ENCODE measurements at places on chromosomes 16 and 17.

DNA sequence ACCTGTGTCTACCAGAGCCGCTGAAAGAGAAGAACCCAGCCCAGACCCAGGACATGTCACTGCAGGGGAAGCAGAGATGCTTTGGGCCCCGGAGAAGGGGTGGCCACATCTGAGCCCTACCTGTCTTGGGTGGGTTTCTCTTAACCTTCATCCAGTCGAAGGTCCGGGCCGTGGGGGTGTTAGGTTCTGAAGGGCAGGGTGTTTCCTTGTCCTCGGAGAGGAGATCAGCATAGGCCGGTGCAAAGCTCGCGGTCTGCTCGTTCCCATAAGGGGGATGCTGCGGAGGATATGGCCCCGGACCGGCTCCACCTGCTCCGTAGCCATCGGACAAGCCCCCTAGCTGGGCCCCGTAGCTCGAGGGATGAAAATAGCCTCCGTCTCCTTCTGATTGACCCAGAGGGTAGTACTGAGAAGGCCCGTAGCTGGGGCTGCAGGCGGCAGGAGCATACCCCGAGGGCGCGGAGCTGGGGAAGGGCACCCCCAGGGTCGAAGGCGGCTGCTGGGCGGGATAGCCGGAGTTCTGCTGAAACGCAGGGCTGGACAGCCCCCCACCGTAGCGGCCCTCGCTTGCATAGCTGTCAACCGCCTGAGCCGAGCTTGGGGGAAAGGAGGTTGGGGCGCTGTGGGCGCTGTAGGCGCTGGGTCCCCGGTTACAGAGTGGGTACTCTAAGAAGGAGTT lies 464 bp downstream of the HOXB1 start:
- no peaks in the 10 kb centered on the region for H3K36me3 ChIP-seq
- no peak overlapping the region for H3K4me3 ChIP-seq
- H3K27me3 ChIP-seq = no peaks in the 10 kb centered on the region
- DNase-seq = no peak

DNA sequence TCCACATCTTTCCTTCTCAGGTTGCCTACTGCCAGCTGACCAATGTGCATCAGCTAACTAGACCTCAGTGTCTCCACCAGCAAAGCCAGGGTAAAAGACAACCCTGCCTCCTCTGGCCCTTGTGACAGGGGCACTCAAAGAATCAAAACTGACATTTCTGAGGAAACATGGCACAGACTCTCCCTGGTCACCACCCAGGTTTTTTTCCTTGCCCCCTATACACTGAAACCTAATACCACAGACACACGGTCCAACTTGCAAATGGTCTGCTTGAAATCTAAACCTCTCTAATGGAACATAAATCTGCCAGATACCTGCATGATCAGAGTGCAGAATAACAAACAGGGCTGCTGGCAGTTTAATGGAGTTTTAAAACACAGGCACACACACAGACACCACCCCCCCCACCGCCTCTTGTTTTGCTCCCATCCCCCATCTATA lies 19.5 kb upstream of the CORO6 start:
- H3K27ac ChIP-seq = no peak overlapping the region
- peaks cover 43% of the 10 kb centered on the region for H3K4me1 ChIP-seq
- no peaks in the 10 kb centered on the region for H3K27me3 ChIP-seq
- no peak overlapping the region for H3K4me3 ChIP-seq
- DNase-seq = no peak
- no peaks in the 10 kb centered on the region for H3K36me3 ChIP-seq

DNA sequence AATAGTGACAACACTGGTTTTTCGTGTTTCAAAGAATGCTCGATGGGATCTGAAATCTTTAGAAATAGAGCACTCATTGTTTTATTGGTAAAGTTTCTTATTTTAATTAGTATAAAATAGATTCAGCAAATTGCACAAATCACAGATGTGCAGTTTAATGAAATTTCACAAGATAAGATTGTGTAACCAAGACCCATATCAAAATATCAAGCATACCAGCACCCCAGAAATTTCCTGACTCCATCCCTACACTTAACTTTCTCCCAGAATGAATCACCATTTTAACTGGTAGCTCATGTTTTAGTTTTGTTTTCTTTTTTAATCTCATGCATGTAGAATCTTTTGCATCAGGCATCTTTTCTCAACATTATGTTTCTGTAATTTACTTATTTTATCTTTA lies 185.9 kb downstream of the KCNJ2 start:
- H3K27ac ChIP-seq = no peak overlapping the region
- no peaks in the 10 kb centered on the region for H3K27me3 ChIP-seq
- DNase-seq = no peak
- H3K4me3 ChIP-seq = no peak overlapping the region
- H3K4me1 ChIP-seq = no peaks in the 10 kb centered on the region
- H3K36me3 ChIP-seq = no peaks in the 10 kb centered on the region

- no peak overlapping the region for H3K4me3 ChIP-seq
- no peaks in the 10 kb centered on the region for H3K27me3 ChIP-seq
- H3K4me1 ChIP-seq = no peaks in the 10 kb centered on the region
- no peak overlapping the region for H3K27ac ChIP-seq
- H3K36me3 ChIP-seq = no peaks in the 10 kb centered on the region
Observed at GRCh38 chr16:47236716-47237115, 93.0 kb upstream of the NETO2 start.

DNA sequence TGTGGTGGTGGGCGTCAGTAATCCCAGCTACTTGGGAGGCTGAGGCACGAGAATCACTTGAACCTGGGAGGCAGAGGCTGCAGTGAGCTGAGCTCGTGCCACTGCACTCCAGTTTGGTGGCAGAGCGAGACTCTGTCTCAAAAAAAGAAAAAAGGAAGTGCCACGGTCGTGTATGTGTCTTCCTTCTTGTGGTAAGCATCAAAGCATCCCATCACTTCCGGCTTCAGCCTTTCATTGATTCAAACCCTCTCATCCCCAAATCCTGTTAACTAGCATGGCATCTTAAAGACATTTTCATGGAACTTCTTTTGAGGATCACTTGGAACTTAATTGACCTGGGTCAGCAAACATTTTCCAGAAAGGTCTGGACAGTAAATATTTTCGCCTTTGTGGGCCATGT lies 126.2 kb downstream of the CPPED1 start:
- H3K27me3 ChIP-seq = no peaks in the 10 kb centered on the region
- no peak for DNase-seq

- no peaks in the 10 kb centered on the region for H3K36me3 ChIP-seq
- DNase-seq = peak; percentile 91
- peaks cover 40% of the 10 kb centered on the region for H3K4me1 ChIP-seq
- no peaks in the 10 kb centered on the region for H3K27me3 ChIP-seq
- H3K27ac ChIP-seq = peak overlapping the region; percentile 73
- H3K4me3 ChIP-seq = peak overlapping the region; percentile 0
Observed at GRCh38 chr17:15431196-15431595, 36.2 kb downstream of the CDRT4 start.

DNA sequence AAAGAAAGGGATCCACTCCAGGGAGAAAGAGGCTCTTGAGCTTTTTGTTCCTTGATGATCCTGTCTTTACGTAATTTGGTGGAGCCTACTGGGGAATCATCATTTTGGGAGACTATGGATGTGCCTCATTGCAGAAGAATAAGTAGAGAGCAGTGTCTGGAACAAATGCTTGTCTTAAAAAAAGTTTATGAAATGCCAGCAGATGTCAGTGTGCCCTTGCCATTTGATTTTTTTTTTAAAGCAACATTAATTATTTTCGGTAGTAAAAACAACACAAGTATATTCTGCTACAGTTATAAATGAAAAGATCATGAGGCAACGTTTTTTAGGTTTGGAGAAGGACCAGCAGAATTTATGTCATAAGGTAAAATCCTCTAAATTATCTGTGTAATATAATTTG lies 934.8 kb upstream of the EEF2KMT start:
- H3K36me3 ChIP-seq = no peaks in the 10 kb centered on the region
- no peaks in the 10 kb centered on the region for H3K27me3 ChIP-seq

GRCh38 chr16:72094266-72094610 lies 591 bp downstream of the DHX38 start:
- H3K27ac ChIP-seq = peak overlapping the region; percentile 77
- peak; percentile 11 for DNase-seq
- H3K36me3 ChIP-seq = peaks cover 12% of the 10 kb centered on the region
- no peaks in the 10 kb centered on the region for H3K27me3 ChIP-seq
- H3K4me1 ChIP-seq = 0 out of 2 replicates have a peak, but pooled peaks cover 3% of the 10 kb centered on the region

GRCh38 chr16:2776500-2777139 lies 460 bp downstream of the ELOB start:
- peak overlapping the region; percentile 48 for H3K27ac ChIP-seq
- peak overlapping the region; percentile 94 for H3K4me3 ChIP-seq
- H3K36me3 ChIP-seq = peaks cover 17% of the 10 kb centered on the region
- DNase-seq = peak; percentile 29
- H3K27me3 ChIP-seq = no peaks in the 10 kb centered on the region

GRCh38 chr16:84379709-84380362 lies 11.5 kb downstream of the ATP2C2 start:
- DNase-seq = no peak
- no peak overlapping the region for H3K27ac ChIP-seq
- no peaks in the 10 kb centered on the region for H3K36me3 ChIP-seq
- no peaks in the 10 kb centered on the region for H3K27me3 ChIP-seq
- no peak overlapping the region for H3K4me3 ChIP-seq

- H3K27ac ChIP-seq = no peak overlapping the region
- DNase-seq = no peak
- H3K4me1 ChIP-seq = peaks cover 18% of the 10 kb centered on the region
- H3K4me3 ChIP-seq = peak overlapping the region; percentile 62
- no peaks in the 10 kb centered on the region for H3K27me3 ChIP-seq
Observed at GRCh38 chr17:56913353-56913866, 439 bp downstream of the TRIM25 start.

DNA sequence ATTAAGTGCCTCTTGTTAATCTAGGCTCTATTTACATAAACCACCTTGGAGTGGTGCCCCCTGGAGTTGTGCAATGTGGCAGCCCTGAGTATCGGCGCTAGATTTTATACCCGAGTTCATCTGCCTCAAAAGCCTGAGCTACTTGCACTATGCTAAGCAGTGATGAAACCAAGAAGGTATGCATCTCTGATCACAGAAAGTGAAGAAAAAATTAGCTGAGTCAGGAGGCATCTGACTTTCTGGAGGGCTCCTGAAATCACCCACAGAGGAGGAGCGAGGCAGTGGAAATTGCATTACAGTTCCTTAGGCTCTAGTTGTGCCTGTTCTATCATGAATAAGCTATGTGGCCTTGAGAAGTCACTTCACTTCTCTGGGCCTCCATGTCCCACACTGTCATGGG lies 80.3 kb upstream of the PSMD7 start:
- no peaks in the 10 kb centered on the region for H3K27me3 ChIP-seq
- H3K4me3 ChIP-seq = no peak overlapping the region
- no peaks in the 10 kb centered on the region for H3K4me1 ChIP-seq
- H3K27ac ChIP-seq = no peak overlapping the region
- H3K36me3 ChIP-seq = no peaks in the 10 kb centered on the region

- H3K4me3 ChIP-seq = no peak overlapping the region
- peaks cover 7% of the 10 kb centered on the region for H3K4me1 ChIP-seq
- no peaks in the 10 kb centered on the region for H3K36me3 ChIP-seq
- peak; percentile 76 for DNase-seq
Observed at GRCh38 chr17:15479703-15480102, 12.3 kb upstream of the CDRT4 start.

DNA sequence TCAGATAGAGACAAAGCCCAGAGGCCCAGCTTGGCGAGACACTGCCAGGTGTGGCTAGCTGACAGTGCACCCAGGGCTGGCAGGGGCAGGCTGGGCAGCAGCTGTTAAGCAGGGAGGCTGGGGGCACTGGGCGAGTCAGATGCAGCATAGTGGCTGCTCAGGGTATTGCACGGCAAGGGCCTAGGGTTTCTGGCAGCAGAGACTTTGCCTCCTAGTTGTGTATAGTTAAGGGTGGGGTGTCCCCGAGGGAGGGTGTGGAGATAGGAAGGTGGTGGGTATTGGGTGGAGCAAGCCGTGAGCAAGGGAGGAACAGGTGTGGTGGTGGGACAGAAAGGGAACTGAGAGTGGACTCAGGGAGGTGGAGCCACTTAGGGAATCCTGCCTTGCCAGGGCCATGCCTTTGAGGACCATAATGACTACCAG lies 66.0 kb downstream of the SMPD3 start:
- H3K27me3 ChIP-seq = no peaks in the 10 kb centered on the region
- no peak overlapping the region for H3K4me3 ChIP-seq
- H3K4me1 ChIP-seq = no peaks in the 10 kb centered on the region
- no peak for DNase-seq
- H3K27ac ChIP-seq = no peak overlapping the region

GRCh38 chr16:75007443-75007842 lies 8.6 kb downstream of the ZNRF1 start:
- no peaks in the 10 kb centered on the region for H3K27me3 ChIP-seq
- no peak overlapping the region for H3K4me3 ChIP-seq
- no peaks in the 10 kb centered on the region for H3K36me3 ChIP-seq
- peaks cover 13% of the 10 kb centered on the region for H3K4me1 ChIP-seq
- no peak for DNase-seq
- no peak overlapping the region for H3K27ac ChIP-seq

- no peak for DNase-seq
- no peak overlapping the region for H3K4me3 ChIP-seq
- H3K36me3 ChIP-seq = peaks cover 52% of the 10 kb centered on the region
- H3K4me1 ChIP-seq = peaks cover 26% of the 10 kb centered on the region
Observed at GRCh38 chr17:78184868-78185267, 2.0 kb downstream of the TK1 start.

- H3K36me3 ChIP-seq = peaks cover 11% of the 10 kb centered on the region
- H3K27ac ChIP-seq = no peak overlapping the region
- no peaks in the 10 kb centered on the region for H3K27me3 ChIP-seq
- no peaks in the 10 kb centered on the region for H3K4me1 ChIP-seq
Observed at GRCh38 chr16:53872248-53873221, 168.6 kb downstream of the FTO start.

- H3K27ac ChIP-seq = no peak overlapping the region
- H3K4me1 ChIP-seq = no peaks in the 10 kb centered on the region
- no peaks in the 10 kb centered on the region for H3K36me3 ChIP-seq
- no peaks in the 10 kb centered on the region for H3K27me3 ChIP-seq
Observed at GRCh38 chr16:13324851-13325250, 423.5 kb downstream of the SHISA9 start.

DNA sequence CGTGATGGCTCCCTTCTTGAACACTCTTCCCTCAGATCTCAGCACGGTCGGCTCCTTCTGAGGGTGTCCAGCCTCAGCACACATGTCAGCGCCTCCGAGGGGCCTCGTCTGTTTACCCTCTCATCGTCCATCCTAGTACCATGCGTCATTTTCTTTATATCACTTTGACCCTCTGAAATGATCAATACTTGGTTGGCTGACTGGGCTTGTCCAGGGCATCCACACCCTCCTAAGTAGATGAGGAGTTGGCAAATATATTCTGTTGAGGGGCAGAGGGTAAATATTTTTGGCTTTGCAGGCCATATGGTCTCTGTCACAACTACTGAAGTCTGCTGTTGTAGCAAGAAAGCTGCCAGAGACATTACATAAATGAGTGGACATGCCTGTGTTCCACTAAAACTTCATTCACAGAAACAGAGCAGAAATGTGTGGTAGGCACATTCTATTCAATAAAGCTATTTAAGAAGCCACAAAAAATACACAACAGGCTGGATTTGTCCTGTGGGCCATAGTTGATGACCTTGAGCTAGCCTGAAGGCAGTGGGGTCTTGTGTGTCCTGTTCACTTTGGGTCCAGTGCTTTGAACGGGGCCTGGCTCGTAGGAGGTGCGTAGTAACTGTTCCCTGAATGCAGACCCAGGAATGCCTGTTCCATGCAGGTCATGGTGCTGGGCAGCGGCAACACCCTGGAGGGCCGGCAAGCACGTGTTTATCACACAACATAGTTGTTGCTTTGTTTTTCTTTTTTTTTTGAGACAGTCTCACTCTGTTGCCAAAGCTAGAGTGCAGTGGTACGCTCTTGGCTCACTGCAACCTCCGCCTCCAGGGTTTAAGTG lies 185.8 kb downstream of the SNX29 start:
- H3K4me1 ChIP-seq = no peaks in the 10 kb centered on the region
- DNase-seq = no peak
- H3K36me3 ChIP-seq = no peaks in the 10 kb centered on the region
- H3K27ac ChIP-seq = no peak overlapping the region
- H3K27me3 ChIP-seq = no peaks in the 10 kb centered on the region

- no peaks in the 10 kb centered on the region for H3K27me3 ChIP-seq
- DNase-seq = peak; percentile 100
- peaks cover 4% of the 10 kb centered on the region for H3K36me3 ChIP-seq
- peak overlapping the region; percentile 89 for H3K27ac ChIP-seq
- peak overlapping the region; percentile 20 for H3K4me3 ChIP-seq
Observed at GRCh38 chr17:80025140-80025539, 10.5 kb downstream of the TBC1D16 start.
